ENCODE measurements at places on chromosomes 3 and 15. TPM values are rescaled to one million over a fixed set of nuclear protein-coding genes. Genes with fewer than 3 reads are reported as not detected.
A peak's percentile ranks its signal among the peaks of the same experiment; 100 is the strongest.

DNA sequence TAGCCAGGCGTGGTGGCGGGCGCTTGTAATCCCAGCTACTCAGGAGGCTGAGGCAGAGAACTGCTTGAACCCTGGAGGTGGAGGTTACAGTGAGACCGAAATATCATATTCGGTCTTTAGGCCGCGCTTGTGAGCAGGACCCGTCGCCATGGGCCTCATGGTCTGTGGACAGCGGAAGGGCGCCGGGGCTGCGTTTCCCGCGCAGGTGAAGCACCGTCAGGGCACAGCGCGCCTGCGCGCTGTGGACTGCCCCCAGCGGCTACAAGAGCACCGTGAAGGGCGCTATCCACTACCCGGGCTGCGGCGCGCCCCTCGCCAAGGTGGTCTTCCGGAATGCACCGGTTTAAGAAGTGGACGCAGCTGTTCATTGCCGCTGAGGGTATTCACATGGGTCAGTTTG is 482.0 kb upstream of the NAALADL2 start:
- H3K27me3 ChIP-seq, result no peaks in the 10 kb centered on the region
- no peaks in the 10 kb centered on the region for H3K36me3 ChIP-seq
- H3K4me3 ChIP-seq, result no peak overlapping the region

- no peaks in the 10 kb centered on the region for H3K36me3 ChIP-seq
- no peaks in the 10 kb centered on the region for H3K27me3 ChIP-seq
- H3K27ac ChIP-seq, result no peak overlapping the region
- H3K4me1 ChIP-seq, result no peaks in the 10 kb centered on the region
Observed at GRCh38 chr3:113051787-113052186, 61.0 kb downstream of the GTPBP8 start.

The GABRR3 gene
- total RNA-seq, result not detected

- H3K27me3 ChIP-seq, result no peaks in the 10 kb centered on the region
- H3K27ac ChIP-seq, result peak overlapping the region; percentile 86
- no peak overlapping the region for H3K4me3 ChIP-seq
- DNase-seq, result no peak
Observed at GRCh38 chr3:57007521-57008460, 52.7 kb upstream of the SPATA12 start.

The SENP8 gene
- total RNA-seq, result 3.4 TPM

- no peak for DNase-seq
- no peaks in the 10 kb centered on the region for H3K36me3 ChIP-seq
- no peak overlapping the region for H3K27ac ChIP-seq
- H3K27me3 ChIP-seq, result no peaks in the 10 kb centered on the region
- no peaks in the 10 kb centered on the region for H3K4me1 ChIP-seq
Observed at GRCh38 chr3:135057996-135058395, 262.9 kb downstream of the EPHB1 start.

DNA sequence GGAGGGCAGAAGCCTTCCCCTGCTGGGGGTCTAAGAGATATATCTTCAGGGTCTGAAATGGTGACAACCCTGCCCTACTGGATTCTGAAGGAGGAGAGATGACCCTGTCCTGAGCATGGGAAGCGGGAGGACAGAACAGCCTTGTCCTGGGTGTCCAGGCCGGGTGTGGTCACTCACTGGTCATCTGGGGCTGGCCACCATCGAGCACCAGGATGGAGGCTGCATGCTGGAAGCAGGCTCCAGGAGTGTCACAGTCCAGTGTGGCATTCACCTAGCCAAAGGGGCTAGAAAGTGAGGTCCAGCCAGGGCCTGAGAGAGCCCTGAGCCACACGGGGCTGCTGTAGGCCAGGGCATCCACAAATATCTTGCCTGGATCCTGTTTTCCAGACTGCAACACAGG is 5.2 kb downstream of the CDHR4 start:
- 0 out of 2 replicates have a peak, but pooled peaks cover 3% of the 10 kb centered on the region for H3K4me1 ChIP-seq
- H3K27ac ChIP-seq, result no peak overlapping the region
- H3K36me3 ChIP-seq, result no peaks in the 10 kb centered on the region
- H3K4me3 ChIP-seq, result no peak overlapping the region

GRCh38 chr15:32641517-32642059 is at the start of gene SCG5:
SCG5 (plus strand) TSS chr15:32641710; CDS start chr15:32643593, 1,883 bp downstream.
- no peaks in the 10 kb centered on the region for H3K36me3 ChIP-seq
- H3K4me3 ChIP-seq, result no peak within 1 kb of the TSS
- no peak within 1 kb of the TSS for H3K27ac ChIP-seq
- no peaks in the 10 kb centered on the region for H3K4me1 ChIP-seq
- DNase-seq, result no peak
- H3K27me3 ChIP-seq, result no peaks in the 10 kb centered on the region

Data from Caco-2 (cell line).